ENCODE measurements at places on chromosomes 16 and 17. TPM values are rescaled to one million over a fixed set of nuclear protein-coding genes. Genes with fewer than 3 reads are reported as not detected.
A peak's percentile ranks its signal among the peaks of the same experiment; 100 is the strongest.

- DNase-seq, result peak; percentile 50
Measured at GRCh38 chr17:49210158-49211029, at the start of the genes ABI3 and GNGT2. ABI3 (plus strand) TSS chr17:49210707; CDS start chr17:49210725, 18 bp downstream. GNGT2 (minus strand) TSS chr17:49210574; CDS start chr17:49207422, 3,152 bp downstream.

HSF4 gene
- 5.7 TPM for total RNA-seq

GUCY2D gene
- total RNA-seq, result not detected

TERB1 gene
- 0.10 TPM for total RNA-seq

DNA sequence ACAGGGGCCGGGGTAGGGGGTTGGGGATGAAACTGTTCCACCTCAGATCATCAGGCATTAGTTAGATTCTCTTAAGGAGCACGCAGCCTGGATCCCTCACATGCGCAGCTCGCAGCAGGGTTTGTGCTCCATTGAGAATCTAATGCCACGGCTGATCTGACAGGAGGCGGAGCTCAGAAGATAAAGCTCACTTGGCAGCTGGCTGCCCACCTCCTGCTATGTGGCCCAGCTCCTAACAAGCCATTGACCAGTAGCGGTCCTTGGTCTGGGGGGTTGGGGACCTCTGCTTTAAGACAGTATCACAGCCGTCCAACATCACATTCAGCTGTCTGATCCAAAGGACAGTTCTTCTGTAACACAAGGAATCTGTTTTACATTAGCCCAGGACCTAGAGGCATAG lies 62.5 kb downstream of the SLC39A11 start:
- no peak for DNase-seq

DNA sequence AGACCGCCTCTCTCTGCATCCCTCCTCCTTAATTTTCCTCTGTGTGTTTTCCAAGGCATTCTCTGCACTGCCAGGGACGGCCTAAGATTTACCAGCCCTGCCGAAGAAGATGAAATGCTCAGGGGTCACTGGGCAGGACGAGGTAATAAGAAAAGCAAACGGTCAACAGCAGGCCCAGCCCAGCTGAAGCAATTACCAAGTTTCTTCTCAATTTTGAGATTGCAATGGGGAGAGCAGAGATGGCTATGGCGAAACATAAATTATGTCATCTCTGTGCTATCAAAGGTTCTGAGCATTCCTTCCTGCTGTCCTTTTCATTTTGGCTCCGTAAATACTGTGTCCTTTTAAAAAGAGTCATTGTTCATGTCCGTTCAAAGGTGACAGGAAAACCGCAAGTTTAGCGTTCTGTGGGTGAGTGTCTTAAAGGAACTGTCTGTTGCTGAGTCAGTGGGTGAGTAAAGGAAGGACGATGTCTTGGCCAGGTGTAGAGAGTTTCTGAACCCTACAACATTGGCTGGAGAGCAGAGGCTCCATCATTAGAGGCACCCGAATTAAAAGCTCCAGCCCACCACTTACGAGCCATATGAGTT lies 753.9 kb upstream of the EEF2KMT start:
- DNase-seq, result no peak

DNA sequence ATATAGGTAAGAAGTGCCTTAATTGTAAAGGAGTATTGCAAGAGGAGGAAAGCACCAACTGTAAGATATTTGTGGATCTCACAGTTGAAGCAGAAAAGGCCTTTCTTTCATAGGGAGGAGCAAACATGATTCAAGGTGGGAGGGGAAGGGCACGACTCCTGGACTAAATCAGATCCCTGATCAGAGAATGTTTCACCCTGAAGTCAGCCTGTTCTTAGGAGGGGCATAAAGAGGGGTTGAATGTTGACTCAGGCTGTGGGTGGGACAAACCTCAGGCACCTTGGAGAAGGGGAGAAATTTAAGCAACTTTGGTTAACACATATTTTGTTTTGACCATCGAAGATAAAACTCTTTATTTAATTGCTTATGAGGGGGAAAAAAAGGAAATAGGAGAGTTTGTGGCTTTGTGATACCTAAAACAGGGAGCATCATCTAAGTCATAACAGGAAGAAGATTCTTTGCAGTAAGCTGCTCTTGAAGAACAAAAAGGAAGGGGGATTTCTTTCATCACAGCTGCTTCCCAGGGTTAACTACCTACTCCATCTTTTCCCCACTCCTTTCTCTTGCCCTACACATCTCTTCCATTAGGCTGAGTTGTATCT lies 158.6 kb upstream of the ZNF267 start:
- DNase-seq, result no peak

DNA sequence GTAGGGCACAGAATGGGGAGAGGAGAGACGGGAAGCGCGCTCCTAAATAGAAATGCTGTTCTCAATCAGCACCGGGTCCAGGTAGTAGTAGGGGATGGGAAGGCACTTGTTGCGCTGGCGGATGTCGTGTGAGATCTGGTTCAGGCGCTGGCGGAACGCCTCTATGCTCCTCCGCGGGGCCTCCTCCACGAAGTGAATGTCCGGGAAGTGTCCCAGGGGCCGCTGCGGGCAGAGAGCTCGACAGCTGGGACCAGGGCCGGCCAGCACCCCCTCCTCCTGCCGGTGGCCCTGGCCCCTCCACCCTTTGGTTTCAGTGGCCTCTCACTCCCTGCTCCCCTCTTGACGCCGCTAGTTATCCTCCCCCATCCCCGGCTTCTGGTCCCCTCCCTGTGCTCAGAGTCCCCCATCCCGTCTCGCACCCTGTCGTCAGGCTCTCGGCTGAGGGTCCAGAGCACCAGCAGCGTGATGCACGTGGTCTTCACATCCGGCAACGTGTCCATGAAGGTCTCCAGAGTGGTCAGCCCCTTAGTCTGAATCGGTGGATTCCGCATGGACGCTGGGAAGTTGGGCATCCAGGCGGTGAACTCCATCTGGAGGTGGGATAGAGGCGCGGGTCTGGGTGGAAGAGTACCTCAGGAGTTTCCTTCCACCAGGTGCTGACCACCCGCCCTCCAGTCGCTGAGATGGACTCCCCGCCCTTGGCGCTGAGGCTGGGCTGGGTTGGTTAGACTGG lies 14.6 kb downstream of the ALOX12B start:
- peak; percentile 41 for DNase-seq

TMEM204 gene
- 66.3 TPM for total RNA-seq

ADAD2 gene
- total RNA-seq, result 0.87 TPM

- no peak for DNase-seq
Measured at GRCh38 chr17:37714897-37715296, 30.0 kb downstream of the HNF1B start.

FOXN1 gene
- not detected for total RNA-seq

- DNase-seq, result no peak
Measured at GRCh38 chr17:58153046-58153445, 4.9 kb downstream of the OR4D1 start.

DNA sequence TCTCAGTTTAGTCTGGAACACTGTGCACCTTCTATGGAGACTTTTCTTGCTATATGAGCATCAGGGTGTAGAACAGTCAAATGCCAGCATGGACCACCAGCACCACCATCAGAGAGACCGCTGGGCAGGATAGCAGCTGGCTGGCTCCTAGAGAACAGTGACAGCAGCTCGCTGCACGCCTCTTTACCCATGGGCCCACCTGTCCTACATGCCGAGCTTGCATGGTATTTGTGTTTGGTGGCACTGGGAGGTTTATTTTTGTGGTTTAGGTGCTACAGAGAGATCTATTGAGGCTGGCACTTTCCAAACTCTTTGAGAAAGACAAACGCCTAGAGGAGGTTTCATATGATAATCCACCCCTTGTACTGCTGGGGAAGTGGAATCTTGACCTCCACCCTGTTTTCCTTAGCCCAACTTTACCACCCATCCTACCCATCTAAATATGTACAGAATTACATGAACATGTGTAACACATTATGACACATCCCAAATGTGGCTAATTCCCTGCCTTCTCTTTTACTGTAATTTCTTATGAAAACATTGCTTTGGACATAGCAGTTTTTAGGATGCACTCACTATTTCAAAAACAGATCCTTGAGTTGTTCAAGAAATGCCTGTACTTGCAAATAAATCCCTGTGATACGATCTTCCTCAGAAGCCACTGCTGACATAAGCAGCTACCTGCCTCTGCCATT lies 46.3 kb downstream of the COG7 start:
- DNase-seq, result no peak

GRCh38 chr17:19648475-19649273 lies at the start of gene ALDH3A2:
ALDH3A2 (plus strand) TSS chr17:19648751; CDS start chr17:19648972, 221 bp downstream.
- DNase-seq, result peak; percentile 94

DNA sequence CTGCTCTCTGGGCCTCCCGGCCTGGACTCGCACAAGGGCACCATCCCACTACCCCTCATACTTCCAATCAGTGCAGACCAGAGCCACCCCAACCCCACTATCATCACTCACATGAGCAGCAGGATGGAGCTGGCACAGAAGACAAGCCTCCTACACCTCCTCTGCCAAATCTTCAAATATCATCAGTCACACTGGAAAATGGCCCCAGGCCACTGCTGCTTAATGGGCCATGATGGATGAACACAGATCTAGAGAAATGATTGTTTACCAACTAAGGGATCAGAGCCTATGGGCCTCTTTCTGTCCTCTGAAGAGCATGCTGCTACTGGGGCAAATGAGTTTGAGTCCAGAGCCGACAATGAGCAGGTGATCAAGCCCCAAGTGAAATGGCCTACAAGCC lies 165.5 kb downstream of the GRIN2A start:
- DNase-seq, result no peak

DNA sequence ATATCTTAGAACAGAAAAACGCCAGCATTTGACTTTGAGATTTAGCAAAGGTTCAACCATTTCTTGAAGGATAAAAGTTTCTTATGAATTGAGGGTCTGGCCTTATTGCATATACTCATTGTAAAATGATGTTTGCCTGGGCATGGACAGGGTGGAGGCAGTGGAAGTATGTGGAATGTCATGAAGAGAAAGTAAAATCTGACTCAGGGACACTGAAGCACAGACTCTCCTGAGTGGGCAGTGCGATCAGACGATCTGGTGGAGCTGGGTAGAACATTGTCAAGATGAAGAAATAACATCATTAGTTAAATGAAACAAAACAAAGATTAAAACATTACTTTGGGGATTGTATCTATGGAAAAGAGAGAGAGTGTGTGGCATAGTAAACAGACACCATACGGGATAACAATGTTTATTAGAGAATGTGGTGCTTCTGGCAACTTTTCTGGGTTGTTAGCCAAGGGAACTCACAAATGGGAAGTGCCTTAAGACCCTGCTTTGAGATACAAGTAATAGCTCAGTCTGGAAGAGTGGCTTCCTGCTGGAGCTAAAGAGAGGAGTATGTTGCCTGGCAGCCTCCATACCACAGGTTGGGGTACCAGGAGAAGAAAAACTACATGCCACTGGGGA lies 4.4 kb downstream of the MAP3K3 start:
- no peak for DNase-seq

- no peak for DNase-seq
Measured at GRCh38 chr16:76176616-76177015, 100.6 kb upstream of the CNTNAP4 start.

SLC46A1 gene
- total RNA-seq, result 5.3 TPM

PDILT gene
- total RNA-seq, result not detected

RDM1 gene
- 0.67 TPM for total RNA-seq

PROCA1 gene
- total RNA-seq, result 12.0 TPM

METTL16 gene
- total RNA-seq, result 24.9 TPM

DNA sequence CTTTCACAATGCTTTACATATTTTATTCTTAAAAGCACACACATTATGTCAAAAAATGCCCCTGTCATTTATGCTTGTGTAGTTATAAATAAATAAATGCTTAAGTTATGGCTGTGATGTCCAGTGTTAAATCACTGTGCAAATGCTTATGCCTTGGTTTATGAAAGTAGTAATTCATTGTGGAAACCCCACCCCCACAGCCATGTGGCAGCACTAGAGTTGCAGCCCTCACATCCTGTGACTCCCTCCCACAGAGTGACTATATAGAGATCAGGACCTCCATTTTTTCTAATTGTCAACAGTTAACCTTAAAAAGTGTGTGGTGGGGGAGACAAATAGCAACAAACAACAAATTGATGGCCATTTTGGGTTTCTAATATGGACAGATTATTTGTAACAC lies 2.4 kb downstream of the SKAP1 start:
- no peak for DNase-seq

VASN gene
- total RNA-seq, result 0.67 TPM

DNA sequence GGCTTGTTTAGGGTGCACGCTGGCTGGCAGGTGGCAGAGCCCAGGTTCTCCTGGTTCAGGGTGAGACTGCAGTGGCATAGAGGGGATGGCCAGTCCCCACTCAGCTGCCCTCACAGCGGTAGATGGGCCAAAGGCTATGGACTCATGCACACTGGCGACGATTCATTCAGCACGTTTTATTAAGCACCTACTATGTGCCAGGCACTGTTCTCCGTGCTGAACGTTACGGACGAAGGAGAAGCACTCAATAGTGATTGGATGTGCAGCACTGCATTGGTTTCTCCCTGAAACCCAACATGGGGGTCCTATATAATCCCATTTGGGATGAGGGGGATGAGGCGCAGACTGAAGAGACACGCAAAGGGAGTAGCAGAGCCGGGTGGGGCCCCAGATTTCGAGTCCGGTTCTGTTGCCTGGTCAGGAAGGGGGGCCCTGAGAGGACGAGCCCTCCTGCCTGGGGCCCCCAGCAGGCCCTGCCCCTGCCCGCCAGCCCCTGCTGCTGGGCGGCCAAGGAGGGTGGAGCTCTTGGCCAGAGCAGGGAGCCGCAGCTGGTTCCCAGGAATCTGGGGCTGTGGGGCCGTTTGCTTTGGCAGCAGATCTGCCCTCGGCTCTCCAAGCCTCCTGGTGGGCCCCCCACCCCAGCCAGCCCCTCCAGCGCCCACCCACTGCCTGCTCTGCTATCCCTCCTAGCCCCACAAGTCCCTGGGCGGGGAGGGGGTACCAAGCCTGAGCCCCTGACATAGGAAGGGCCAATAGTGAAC lies 8.8 kb downstream of the GLIS2 start:
- no peak for DNase-seq

ACAP1 gene
- total RNA-seq, result 5.5 TPM

DNA sequence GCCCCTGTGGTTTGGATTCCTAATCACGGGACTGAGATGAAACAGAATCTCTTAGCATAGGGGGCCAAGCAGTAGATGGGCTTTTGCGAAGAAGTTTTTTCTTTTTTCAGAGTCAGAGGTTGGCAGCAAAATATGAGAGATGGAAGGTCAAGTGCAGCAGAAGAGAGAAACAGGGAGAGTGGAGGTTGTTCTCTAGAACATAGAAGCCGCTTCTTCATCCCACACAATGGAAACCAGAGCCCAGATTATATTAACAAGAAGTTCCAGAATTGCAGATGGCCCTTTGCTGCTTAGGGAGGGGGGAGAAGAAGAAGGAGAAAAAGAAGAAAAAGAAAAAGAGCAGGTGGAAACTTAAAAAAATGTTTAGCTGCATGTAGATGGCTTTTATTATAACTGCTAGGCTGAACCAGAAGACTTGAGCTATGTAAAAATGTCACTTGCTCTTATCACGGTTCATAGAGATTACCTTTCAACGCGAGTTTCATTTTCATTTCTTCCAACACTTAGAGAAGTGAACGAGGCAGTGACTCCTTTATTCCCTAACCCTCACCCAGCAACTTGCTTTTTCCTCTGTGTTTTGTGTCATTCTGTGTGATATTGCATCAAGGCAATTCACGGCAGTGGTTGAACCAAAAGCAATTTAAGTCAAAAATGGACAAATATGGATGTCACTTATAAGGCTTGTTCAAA lies 737.5 kb downstream of the WWOX start:
- no peak for DNase-seq

KRTAP2-4 gene
- not detected for total RNA-seq

- no peak for DNase-seq
Measured at GRCh38 chr17:31696184-31696602, 162.9 kb downstream of the COPRS start.

- no peak for DNase-seq
Measured at GRCh38 chr17:62808576-62808970, 459 bp upstream of the MARCHF10 start.
